ENCODE measurements at places on chromosomes 6 and 20.

DNA sequence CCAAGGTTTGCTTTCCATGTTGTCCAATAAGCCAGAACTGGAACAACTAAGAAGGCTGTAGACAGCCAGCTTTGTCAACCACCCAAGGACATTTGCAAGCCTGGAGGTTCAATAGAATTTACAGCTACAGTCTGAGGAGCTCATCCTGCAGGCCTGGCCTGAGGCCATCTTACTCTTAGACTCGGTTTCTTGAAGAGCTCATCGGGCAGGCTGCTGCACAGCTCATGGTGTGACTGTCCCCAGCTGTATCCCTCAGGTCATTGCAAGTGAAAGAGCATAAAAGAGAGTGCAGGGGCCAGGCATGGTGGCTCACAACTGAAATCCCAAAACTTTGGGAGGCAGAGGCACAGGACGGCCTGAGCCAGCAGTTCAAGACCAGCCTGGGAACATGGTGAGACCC, 96.9 kb upstream of the FOXQ1 start:
- no peak for DNase-seq

DNA sequence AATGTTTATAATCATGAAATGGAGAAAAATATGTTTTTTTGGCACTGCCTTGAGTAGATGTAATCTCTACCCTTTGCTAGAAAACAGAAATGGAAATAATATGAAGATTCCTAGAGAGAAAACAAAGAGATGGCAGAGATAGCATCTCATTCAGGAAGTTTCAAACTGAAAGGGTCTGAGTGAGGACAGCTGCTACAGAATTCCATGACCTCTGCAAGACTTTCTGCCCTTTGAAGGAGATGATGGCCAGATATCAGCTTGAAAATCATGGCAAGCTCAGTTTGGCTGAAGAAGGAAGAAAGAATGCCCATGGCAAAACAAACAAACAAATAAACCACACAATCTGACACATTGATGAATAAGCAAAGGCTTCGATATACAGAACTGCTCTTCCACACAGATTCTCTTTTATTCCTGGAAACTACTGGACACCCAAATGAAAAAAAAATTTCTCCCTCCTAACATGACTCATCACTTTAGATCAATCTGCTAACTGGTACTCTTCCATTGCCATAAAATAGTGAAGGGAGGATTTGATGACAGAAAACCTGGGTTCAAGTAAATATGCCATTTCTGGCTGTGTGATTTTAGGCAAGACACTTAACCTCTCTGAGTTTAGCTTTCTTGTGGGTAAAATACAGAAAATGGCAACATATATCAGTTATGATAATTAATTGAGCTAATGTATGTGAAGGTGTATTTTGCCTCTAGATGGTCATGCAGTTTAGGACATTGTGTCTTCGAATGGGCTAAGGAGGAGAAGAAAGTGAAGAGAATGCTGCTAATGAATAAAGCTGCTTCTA, 105.9 kb upstream of the SPACA1 start:
- DNase-seq: no peak

- no peak for DNase-seq
Measured at GRCh38 chr6:157597461-157598312, 216.7 kb downstream of the ZDHHC14 start.

- DNase-seq: no peak
Measured at GRCh38 chr20:9143926-9144325, 75.0 kb downstream of the PLCB4 start.

GRCh38 chr6:163390770-163391169, 23.7 kb upstream of the QKI start:
- DNase-seq: no peak

- DNase-seq: no peak
Measured at GRCh38 chr6:99308788-99309187, 40.7 kb downstream of the FAXC start.
